Mucosa of gallbladder (tissue), 1 donor: ENCODE measurements at places on chromosomes 6 and 20.

- DNase-seq = no peak
These were observed 286.8 kb downstream of the PKHD1 start for GRCh38 chr6:51800603-51801002.

GRCh38 chr6:82370788-82371187, 7.2 kb downstream of the TPBG start:
- no peak for DNase-seq

DNA sequence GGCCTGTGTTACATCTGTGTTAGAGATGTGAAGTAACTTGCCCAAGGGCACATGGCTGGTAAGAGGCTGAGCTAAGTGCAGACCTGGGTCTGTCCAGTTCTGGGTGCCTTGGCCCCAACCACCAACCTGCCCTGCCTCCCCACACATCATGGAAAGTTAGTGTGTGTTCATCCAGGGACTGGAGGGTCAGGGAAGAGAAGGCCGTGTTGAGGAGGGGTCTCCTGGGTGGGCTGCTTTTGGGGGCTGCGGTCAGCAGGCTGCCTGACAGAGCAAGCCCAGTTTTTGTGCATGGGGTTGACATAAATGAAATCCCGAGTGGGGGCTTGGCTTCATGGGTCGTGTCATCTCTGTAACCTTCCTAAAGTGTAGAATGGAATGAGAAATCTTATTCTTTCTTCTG, 10.9 kb downstream of the PYGB start:
- no peak for DNase-seq

DNA sequence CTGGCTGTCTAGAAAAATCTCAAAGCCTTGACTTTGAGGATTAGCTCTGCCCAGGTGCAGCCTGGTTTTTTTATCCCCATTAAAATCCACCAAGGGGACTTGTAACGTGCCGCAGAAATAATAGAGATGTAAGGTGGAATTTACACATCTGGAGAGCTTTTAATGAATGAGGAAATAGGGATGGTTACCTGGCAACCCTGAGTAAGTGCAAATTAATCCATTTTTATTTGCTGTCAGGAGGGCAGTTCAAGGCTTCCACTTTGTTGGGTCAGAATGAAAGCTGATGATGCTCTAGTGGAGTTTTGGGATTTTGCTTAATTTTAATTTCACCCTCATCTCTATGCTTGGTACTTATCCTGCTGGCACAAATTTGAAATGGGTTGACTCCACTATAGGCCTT, 163.4 kb upstream of the CEP162 start:
- DNase-seq = no peak

DNA sequence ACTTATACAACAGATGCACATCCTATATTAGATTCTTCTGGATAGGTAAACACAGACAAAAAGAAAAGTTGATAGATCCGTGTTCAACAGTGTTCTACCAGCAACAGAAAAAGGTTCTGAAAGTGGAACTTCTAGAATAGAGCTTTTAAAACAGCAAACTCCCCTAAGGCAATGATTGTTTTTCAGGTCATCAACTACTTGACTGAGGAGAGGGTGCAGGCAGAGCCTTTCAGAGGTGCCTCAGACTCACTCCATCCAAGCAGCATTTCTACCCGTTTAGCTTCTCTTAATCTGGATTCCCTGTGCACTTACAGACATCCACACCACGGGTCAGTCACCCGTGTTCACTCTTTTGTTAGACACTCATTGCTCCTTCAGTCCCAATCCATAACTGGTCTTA, 28.9 kb downstream of the FYN start:
- DNase-seq = no peak

GRCh38 chr6:168283686-168284025, 35.9 kb downstream of the DACT2 start:
- no peak for DNase-seq

DNA sequence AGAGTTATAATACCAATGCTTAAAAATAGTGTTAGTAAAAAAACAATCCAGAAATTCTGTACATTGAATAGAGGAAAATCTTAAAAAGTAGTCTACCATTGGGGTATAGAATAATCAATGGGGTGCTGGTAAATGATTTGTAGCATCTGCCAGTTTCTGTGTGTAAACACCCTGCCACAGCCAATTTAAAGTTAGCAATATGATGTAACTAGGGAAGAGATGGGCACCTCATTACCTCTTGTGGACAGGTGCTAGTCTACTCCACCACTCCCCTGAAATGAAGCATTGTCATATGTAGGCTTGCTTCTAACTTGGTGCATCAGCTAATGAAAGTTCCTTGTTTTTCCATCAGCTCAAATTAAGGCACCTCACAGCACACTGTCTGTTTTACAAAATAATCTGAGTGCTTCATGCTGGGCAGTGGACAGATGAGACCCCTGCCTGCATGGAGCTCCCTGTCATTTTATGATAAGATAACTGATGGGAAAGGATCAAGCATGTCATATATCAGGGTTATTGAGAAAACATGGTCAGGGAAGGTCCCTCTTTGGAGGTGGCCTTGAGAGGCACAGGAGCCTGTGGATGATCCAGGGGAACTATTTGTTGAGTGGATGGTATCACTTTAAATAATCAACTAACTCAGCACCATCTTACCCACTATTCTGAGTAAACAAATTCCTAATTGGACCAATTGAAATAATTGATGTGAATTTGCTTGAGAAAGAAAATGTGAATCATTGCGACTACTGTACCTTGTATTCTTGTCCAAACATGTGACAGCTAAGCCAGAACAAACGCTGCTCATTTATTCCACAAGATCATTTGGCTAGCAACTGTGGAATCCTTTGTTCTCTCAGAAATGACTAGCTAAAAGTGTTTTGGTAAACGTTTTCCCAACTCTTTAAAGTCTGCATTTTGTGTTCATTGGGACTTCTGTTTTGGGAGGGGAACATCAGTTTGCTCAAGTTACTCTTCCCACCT, 45.9 kb upstream of the CSE1L start:
- DNase-seq = no peak

DNA sequence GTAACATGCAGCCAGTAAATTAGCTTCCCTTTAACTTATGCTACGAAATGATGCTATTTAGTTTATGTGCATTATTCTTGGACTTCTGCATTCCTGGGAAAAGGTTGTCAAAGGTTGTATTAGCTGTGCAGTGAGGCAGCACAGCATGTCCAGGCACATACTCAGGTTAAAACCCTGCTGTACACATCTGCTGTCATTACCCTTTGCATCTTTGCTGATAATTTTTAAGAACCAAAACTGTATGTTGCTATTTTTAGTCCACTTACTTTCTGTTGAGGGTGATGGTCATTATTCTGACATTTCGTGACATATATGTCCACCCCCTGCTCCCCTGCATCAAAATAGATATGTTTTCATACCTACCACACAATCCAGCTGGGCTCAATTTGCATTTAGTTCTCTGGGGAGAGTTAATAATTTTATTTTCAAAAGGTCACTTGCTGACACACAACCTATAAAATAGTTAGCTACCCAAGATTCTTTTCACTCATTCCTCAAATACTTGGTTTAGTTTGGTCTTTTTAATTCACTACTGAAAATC, 142.5 kb upstream of the SPACA1 start:
- DNase-seq = no peak

DNA sequence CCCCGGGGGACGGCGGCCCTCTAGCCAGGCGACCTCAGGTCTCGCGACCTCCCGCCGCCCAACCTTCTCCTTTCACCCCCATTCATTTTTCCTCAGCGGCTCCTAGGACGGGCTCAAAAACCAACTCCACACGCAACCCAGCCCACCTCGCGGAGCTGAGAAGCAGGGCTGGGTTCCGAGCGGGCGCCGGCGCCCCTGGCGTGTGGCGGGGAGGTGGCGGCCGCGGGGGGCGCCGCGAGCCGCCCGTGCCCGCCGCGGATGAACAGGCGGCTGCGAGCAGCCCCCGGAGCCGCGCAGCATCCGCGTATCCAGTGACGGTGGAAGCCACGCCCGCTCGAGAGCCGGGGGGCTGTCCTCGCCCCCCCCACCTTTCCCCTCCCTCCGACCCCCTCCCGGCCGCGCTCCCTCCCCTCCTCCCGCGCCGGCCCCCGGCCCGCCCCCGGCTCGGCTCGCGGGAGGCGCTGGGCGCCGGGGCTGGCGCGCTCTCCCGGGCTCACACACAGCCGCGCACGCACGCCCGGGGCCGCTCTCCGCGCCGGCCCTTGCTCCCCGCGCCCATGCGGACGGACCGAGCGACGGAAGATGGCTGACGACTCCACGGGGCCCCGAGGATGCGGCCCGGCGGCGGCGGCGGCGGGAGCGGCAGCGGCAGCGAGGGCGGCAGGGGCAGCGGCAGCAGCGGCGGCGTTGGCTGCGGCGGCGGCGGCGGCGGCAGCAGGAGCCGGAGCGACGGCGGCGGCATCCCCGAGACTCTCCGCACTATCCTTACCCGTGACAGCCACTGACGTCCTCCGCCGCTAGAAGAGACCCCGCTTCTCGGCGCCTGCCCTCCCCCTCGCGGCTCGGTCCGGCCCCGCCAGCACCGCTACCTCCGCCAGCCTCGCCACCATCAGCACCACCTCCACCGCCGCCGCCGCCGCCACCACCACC, at the start of gene SOBP:
Gene SOBP, plus strand, starts transcription at position 482 of the 930 bp plus-strand sequence. CDS start 500 bp downstream, outside the sequence.
- peak; percentile 37 for DNase-seq

- no peak for DNase-seq
These were observed 38.6 kb upstream of the PLCG1 start for GRCh38 chr20:41098703-41099250.

GRCh38 chr6:156660389-156660788, 116.8 kb upstream of the ARID1B start:
- DNase-seq = no peak

DNA sequence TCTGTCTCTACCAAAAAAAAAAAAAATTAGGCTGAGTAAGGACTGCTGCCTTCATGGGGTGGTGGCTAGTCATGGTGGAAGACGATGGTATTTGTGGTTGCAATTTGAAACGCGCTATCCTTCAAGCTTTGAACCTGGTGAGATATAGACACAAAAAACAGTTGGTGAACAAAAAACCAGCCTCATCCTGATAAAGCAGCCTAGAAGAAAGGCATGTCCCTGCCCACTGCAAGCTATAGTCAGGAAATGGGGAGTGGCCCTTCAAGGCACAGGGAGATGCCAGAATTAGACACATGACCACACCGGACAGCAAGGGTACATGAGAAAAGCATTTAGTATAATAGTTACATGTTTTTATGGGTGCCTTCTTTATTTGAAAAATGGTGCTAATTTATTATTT, 193.6 kb downstream of the NFATC2 start:
- no peak for DNase-seq

- DNase-seq = no peak
These were observed 208.3 kb downstream of the PTPRK start for GRCh38 chr6:128311944-128312570.

DNA sequence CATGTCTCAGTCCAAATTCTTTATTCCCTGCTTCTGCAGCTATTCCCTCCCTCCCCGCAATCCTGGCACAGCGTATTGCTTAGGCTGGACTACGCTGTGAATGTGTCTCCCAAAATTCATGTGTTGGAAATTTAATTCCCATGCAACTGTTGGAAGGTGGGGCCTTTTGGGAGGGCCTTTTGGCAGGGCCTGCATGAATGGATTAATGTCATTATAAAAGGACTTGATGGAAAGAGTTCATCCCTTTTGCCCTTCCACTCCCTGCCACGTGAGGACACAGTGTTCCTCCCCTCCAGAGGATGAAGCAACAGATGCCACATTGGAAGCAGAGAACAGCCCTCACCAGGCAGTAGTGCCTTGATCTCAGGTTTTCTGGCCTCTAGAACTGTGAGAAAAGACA, 20.4 kb upstream of the NOTCH4 start:
- no peak for DNase-seq

DNA sequence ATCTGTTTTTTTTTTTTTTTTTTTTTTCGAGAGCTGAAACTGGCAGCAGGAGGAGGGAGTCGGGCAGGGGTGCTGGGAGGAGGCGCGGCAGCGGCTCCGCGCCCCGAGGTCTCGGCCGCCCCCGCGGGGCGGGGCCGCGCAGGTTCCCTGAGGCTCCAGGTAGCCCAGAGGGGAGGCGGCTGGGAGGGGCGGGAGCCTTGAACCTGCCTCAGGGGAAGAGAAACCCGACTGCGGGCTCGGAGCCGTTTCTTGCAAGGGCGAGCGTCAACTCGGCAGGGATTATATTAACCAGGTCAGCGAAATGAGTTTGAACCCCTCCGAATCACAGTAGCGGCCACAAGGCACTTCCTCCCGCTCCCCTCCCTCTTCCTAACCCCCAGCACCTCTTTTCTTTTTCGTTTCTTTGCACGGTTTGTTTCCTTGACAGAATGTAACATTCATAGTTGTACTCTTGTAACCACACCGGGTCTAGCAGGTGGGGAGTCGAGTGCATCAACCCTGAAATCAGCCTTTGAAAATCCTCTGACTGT, 2.0 kb downstream of the MYB start:
- peak; percentile 12 for DNase-seq

DNA sequence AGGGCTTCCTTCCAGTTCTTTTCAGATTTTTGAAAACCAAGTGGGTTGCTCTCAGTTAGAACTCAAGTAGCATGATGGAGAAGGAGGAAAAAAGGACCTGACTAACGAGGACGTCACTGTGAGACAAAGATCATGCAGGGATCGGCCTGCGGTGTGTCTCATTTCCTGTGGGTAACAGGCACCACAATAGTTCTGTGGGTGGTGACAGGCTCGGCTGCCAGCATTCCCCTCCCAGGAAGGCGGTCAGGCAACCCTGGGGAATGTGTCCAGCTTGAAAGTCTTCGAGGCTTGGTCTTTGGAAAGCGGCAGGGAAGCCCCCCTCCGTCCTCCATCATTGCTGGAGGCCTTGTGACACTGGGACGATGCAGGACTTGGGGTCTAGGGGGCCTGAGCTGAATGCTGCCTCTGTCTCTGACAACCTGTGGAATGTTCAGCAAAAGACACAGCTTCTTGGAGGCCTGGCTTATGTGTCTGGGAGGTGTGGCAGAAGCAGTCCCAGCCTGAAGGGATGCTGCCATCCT, 121.0 kb downstream of the BCAS1 start:
- peak; percentile 52 for DNase-seq

GRCh38 chr6:2188856-2189384, 56.5 kb downstream of the GMDS start:
- no peak for DNase-seq

DNA sequence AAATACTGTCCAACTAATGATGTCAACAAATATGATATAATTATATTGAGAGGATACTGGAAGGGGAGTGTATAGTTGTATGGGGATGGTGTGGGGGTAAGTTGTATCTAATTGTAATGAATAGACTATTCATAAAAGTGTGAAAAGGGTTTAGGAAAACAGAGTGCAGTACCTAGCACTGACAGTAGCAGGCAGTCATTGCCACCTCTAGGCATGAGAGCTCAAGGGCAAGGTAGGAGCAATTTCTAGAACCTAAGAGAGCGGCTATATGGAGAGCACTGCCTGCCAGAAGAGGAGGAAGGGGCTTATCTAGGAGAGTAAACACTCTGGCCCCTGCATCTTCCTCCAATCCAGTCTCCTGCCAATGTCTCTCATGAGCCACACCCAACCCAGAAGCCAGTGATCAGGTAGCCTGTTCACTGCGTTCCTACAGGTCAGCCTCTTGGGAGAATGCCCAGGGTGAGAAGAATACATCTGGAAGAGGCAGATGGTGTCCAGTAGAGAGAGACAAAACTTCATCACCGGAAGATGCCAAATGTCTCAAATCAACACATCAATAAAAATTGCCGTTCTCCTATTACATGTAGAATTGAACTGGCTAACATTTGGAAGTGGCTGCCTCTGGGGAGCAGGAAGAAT, 200.0 kb downstream of the LY86 start:
- DNase-seq = peak; percentile 28

GRCh38 chr6:126531840-126532239, 191.9 kb downstream of the CENPW start:
- DNase-seq = no peak
